ENCODE measurements at places on chromosomes 13 and 19.

DNA sequence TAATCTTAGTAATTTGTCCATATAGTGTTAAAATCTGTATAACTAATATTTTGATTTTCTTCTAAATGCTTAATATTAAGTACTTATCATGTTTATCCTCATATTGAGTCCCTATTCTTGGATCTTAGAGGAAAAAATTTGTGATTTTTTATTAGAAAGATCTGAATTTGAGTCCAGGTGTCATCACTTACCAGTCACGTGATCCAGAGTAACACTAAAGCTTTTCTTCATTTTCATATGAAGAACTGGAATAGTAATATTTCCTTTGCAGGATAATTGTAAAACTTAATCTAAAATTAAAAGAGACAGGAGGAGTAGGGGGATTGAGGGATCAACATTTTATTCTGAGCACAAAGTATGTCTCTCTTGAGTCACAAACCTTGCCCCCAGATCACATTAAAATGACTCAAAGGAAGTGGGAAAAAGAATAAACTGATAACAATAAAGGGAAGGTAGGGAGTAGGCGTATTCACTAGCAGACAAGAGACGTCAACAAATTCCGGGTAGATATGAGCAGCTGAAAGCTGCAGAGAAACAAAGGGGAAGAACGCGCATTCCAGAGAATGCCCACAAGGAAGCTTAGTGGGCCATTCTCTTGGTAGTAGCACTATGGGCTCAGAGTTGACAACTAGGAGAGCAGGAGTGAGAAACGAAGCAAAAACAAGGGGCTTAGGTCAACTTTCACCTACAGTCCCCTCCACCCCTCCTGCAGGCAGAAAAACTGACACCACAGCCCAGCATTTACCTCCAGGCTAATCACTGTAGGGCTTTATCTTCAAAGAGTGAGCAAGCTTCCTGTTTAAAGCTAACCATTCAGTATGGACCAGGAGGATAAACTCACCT, 123.1 kb downstream of the SPRY2 start:
- DNase-seq: peak; percentile 23

- DNase-seq: no peak
These were observed 38.3 kb downstream of the MRPS31 start for GRCh38 chr13:40732658-40733057.

GRCh38 chr19:22545751-22546150, 88.4 kb upstream of the ZNF492 start:
- DNase-seq: no peak

- DNase-seq: no peak
These were observed 11.4 kb downstream of the GPR180 start for GRCh38 chr13:94613051-94613450.

GRCh38 chr13:40056898-40057619, 401.6 kb downstream of the COG6 start:
- no peak for DNase-seq

DNA sequence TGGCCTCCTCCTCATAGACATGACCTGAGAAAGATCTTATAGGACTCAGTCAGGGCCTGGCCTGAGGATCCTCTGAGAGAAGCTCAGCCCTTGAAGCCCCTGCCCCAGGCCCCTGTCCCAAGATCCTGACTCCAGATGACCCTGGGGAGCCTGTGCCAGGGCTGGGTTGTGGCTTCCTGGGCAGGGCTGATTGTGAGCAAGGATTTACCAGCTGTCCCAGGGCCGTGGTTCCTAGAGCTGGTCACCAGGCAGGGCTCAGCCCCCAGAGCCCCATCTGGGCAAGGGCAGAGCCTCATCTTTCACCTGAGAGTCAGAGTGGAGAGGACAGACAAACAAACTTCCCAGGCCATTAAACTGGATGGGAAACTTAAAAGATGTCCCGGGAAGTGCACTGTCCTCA, 1.9 kb downstream of the CEACAM21 start:
- DNase-seq: no peak

All from foreskin keratinocyte (primary cell).